ENCODE measurements at places on chromosomes 6 and 20.

DNA sequence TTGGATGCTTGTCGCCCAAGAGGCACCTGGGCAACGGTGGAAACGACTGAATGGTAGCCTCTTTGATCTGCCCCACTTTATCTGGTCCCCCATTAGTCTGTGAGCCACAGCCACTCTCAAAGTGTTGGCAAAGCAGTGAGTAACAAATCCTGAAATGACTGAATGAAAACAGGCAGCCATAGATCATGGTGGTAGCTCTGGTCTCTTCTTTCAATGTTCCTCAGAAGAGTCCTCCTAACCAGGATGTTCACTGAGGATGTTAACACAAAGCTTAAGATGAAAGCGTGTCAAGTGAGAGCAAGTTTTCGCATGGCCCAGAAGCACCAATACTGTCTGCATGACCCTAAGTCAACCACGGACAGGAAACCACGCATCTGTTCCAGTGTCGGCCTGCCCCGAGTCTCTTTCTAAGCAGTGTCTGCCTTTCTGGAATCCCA is 107.3 kb downstream of the IRF4 start:
- DNase-seq, result no peak

GRCh38 chr6:78089531-78089930 is 436.7 kb downstream of the MEI4 start:
- peak; percentile 29 for DNase-seq

GRCh38 chr6:108594640-108595039 is 33.9 kb downstream of the FOXO3 start:
- no peak for DNase-seq

GRCh38 chr6:35441642-35442041 is 10.5 kb upstream of the FANCE start:
- DNase-seq, result no peak

DNA sequence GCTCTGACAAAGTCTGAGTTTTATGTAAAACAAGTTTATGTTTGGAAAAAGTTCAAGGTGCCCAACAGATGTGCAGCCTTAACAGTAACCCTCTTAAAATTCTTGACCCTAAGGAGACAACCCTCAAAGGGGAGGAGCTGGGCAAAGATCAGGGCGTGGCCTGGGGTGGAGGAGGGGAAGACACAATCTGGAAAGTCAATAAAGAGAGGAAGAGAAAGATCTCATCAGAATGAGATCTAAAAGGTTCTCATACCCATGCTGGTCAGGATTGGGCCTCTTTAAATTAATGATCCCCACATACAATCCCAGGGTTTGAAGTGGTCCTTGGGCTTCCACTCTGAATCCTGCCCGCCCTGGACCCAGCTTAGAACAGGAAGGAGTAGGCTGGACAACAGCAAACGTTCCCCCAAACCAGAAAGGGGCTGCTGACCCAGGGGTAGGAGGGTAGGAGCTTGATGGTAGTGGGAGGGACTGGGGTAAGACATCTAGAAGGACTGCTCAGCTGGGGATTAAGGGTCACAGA is 33.0 kb downstream of the FOXP4 start:
- peak; percentile 43 for DNase-seq

- peak; percentile 30 for DNase-seq
These were observed 63.7 kb upstream of the POPDC3 start for GRCh38 chr6:105243487-105243886.

DNA sequence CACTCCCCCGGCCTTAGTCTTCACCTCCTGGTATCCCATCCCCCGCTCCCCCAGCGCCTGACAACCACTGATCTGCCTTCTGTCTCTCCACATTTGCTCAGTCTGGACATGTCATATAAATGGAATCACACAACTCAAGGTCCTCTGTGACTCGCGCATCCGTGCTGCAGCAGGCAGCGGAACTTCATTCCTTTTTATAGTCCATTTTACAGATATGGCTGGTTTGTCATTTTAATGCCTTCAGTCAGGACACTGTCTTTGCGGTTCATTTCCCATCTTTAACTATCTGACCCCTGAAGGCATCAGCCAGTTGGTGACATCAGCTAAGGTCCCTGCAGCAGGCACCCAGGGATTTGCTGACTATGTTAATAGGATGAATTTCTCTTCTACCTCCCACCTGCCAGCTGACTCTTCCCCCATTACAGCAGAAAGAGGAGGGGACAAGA is 125.7 kb downstream of the ZMYND8 start:
- peak; percentile 53 for DNase-seq

GRCh38 chr20:60804918-60805630 is 447.0 kb upstream of the CDH4 start:
- DNase-seq, result no peak

- DNase-seq, result no peak
These were observed at the start of gene ARHGAP40 for GRCh38 chr20:38601216-38602184. Gene ARHGAP40 (plus strand): TSS chr20:38601809.

DNA sequence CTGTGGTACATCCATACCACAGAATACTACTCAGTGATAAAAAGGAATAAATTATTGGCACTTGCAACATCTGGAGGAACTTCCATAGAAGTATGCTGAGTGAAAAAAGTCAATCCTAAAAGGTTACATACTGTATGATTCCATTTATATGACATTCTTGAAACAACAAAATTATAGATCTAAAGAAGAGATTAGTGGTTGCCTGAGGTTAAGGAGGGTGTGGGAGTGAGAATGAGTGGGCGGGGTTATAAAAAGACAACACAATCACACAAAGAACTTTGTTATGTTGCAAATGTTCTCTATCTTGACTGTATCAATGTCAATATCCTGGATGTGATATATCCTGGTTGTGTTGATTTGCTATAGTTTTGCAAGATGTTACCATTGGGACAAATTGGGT is 21.2 kb downstream of the SNRPB start:
- no peak for DNase-seq

GRCh38 chr6:3585320-3585935 is 128.6 kb upstream of the SLC22A23 start:
- peak; percentile 91 for DNase-seq

- DNase-seq, result no peak
These were observed 47.4 kb downstream of the TCP11 start for GRCh38 chr6:35093783-35094182.

- no peak for DNase-seq
These were observed 48.4 kb downstream of the RIOK1 start for GRCh38 chr6:7438011-7438410.

DNA sequence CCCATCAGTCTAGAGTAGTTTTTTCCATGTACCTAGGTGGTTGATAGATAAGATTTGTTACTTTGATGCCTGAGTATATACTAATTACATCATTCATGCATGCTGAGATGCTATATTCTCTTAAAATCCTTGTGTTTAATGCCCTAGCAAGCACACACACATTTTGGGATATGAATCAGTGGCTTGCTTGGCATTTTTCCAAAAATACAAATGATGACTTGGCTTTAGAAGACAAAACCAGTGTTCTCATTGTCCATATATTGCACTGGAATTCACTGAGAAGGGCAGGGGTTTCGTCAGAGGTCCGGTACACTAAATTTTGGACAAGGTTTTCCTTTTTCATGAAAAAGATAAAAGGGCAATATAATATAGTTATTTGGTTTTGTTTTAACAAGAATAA is 24.9 kb downstream of the GTPBP2 start:
- peak; percentile 90 for DNase-seq

- peak; percentile 40 for DNase-seq
These were observed 44.5 kb upstream of the RPS6KA2 start for GRCh38 chr6:166671434-166672081.

GRCh38 chr20:48629069-48629959 is 198.5 kb downstream of the PREX1 start:
- no peak for DNase-seq

- DNase-seq, result peak; percentile 81
These were observed 257.5 kb downstream of the ARID1B start for GRCh38 chr6:157034436-157035230.

- DNase-seq, result peak; percentile 18
These were observed 65.3 kb upstream of the ID4 start for GRCh38 chr6:19771753-19772336.

DNA sequence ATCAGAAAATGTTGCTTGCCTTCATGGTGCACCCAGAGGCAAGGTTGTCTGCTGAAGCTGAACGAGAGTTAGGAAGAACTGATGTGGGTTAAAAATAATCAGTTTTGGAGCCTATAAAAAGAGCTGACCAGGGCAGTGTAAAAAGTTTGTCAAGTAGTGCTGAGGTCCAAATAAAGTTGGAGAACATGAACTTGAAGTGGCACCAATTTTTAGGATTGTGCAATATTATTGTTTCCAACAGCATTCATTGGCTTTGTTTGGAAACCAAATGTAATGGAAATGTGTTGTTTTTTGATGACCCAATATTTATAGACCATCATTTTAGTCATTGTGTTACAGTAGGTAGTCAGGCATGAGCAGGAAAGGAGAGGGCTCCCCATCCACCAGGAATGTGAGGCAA is 55.7 kb downstream of the GPR63 start:
- DNase-seq, result no peak

DNA sequence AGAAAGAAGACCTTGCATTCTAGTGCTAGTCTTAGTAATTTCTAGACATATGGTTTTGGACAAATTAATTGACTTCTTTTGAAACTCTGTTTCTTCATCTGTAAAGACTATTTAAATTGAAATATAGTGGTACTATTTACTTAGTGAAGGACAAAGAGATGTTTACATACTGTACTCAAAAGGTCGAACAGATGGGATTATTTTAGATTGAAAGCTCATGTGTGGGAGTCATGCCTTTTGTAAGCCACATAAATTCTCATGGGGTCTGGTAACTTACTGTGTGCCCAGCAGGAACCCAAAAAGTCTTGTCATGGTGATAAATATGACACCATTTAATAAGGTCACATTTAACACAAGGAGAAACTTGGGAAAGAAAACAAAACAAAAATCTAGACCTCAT is 368.2 kb upstream of the CITED2 start:
- DNase-seq, result no peak

- DNase-seq, result no peak
These were observed 24.9 kb downstream of the TTLL2 start for GRCh38 chr6:167349631-167350274.

DNA sequence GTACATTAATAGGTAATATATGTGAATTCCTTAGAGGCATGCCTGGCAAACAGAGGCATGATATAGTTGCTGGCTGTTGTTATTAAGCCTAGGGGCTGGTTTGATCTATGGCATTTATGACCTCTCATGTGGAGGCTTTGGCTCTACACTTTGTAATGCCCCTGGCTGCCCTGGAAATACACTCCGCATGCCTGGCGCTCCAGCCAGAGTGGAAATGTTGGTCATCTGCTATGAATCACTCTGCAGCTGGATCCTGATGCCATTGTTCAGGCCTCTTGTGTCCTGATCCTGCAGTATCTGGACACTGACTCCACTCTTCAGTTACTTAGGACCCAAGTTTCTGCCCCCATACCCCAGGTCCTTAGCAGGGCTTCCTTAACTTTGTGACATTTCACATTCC is 200.5 kb upstream of the PCSK2 start:
- DNase-seq, result no peak

DNA sequence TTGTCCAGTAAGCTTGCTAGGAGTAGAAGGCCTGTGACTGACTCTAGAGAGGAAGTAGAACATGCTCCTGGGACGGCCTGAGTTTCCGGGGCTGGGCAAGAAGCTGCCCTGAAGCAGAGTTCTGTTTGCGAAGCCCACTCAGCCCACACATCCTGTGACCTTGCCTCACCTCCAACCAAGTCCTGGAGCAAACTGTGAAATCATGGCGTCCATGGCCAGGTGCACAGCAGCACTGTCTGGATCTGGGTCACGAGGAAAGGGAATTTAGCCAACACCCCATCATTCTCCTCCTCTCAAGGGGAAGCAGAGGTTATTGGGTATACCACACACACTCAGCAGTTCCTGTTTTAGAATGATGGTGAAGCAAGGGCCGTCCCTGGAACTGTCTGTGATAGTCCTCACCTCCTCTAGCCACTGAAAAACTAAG is 87.5 kb downstream of the CRYBG1 start:
- DNase-seq, result no peak

- DNase-seq, result no peak
These were observed 4.7 kb downstream of the TULP1 start for GRCh38 chr6:35508027-35508426.

DNA sequence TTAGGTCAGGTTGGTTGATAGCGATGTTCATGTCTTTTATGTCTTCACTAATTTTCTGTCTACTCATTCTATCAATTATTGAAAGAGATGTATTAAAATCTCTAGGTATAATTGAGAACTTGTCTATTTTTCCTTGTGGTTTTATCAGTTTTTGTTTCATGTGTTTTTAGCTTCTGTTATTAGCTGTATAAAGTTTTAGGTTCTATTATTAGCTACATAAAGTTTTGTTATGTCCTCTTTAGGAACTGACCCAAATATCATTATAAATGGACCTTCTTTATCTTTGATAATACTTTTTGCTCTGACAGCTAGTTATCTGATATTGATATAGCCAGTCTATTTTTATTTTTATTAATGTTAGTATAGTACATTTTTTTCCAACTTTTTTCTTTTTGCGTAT is 92.4 kb upstream of the TMEM170B start:
- no peak for DNase-seq

DNA sequence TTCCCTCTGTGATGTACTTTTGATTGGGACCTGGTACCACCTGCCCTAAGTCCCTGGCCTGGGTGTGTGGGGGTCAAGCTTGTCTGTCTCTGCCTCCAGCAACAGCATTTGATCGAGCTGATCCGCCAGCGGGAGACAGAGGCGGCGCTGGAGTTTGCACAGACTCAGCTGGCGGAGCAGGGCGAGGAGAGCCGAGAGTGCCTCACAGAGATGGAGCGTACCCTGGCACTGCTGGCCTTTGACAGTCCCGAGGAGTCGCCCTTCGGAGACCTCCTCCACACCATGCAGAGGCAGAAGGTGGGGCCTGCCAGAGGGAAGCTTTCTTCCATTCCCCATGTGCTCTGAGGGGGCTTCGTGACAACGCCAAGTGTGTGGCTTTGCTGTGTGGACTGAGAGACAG is 5.4 kb downstream of the GID8 start:
- no peak for DNase-seq

DNA sequence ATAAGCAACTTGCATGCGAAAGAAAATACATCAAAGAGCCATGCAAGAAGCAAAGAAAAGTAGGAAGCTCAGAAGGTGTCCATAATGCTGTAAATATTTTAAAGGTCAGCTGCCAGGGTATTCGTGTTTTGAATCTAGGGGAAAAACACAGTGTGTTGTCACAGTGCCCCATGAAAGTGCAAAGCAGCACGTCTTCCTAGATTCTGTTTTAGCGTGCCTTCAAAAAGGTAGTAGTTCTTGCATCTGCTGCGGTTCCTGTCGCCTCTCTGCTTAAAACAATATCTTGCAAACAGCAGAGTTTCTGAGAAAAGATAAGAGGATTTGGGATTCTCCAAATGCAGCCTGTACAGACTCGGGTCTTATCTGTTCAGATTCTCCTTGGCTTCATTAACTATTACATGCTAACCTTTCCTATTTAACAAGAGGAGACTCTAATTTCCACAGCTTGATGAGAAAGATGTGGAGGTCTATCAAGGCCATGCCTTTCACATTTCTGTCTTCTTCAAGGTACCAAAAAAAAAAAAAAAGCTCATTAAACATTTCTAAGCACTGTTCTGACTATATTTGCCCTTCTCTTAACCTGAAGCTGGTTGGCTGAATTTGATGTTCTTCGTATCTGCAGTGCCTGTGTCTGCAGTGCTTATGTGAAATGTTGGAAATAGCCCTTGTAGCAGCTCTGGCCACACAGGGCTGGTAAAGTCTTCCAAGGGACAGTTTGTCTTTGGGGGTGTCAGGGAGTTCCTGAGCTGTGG is 297.5 kb downstream of the ADGB start:
- no peak for DNase-seq

Data from fibroblast of lung (primary cell).